ENCODE measurements at places on chromosomes 16 and 17.

GRCh38 chr17:36750316-36750885, 149.0 kb downstream of the MRM1 start:
- DNase-seq: no peak

GRCh38 chr17:43014020-43014648, 7.5 kb downstream of the IFI35 start:
- no peak for DNase-seq

GRCh38 chr16:71515026-71515425, 11.2 kb upstream of the CHST4 start:
- DNase-seq: no peak

GRCh38 chr16:71493213-71493612, 4.1 kb upstream of the ZNF19 start:
- no peak for DNase-seq

DNA sequence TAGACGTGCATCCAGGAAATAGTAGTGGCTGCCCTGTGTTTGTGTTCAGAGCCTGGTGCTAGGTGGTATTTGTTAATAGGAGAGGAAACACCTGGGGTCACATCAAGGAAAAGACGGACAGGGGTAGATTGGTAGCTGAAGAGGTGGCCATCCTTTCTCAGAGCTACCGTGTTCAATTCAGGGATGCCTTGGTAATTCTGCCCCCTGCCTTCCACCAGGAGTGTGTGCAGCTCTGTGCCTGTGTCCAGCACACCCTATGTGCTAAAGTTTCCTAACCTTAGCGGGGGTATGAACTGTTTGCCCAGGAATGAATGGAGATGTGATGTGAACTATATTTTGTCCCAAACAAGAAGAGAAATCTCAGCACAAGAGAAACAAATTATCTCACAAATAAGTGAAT, 174.1 kb upstream of the MPHOSPH6 start:
- DNase-seq: no peak

GRCh38 chr16:62596584-62596983, 560.3 kb upstream of the CDH8 start:
- no peak for DNase-seq

DNA sequence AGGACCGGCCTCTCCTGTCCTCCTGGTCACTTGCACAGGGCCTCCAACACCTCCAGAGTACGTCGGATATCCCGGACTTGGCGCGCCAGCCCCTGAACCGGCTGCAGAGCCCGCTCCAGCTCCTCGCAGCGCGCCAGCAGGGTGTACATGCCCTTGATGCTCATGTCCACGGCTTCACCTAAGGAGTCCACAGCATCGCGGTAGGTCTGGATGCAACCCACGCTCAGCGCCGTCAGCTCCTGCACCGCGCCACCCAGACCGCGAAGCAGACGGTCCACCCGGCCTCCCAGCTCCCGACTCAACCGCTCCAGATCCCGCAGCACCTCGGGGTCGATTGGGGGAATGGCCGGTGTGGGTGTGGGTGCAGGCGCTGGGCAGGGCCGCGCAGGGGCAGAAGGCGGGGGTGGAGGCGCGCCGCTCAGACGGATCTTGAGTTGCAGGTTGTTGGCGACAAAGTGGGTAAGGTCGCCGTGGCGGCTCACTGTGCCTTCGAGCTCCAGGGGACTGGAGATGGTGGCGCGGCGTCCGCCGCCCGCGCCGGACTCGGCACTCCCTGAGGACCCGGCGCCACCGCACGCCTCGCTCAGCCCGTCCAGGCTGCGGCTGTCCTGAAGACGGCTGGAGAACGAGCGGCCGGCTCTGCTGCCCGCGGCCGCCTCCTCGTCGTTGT, 804 bp downstream of the BORCS6 start:
- no peak for DNase-seq
